Stimulated activated CD8-positive, alpha-beta memory T cell treated with anti-CD3 and anti-CD28 coated beads, Interleukin-7, amount 100 ng/mL, for 1 hour (primary cell): ENCODE measurements at places on chromosomes 6 and 20.

GRCh38 chr6:75493400-75494064 lies at the start of gene FILIP1:
FILIP1 (minus strand) TSS chr6:75493800; CDS start chr6:75414972, 78,828 bp downstream.
- DNase-seq, result no peak

DNA sequence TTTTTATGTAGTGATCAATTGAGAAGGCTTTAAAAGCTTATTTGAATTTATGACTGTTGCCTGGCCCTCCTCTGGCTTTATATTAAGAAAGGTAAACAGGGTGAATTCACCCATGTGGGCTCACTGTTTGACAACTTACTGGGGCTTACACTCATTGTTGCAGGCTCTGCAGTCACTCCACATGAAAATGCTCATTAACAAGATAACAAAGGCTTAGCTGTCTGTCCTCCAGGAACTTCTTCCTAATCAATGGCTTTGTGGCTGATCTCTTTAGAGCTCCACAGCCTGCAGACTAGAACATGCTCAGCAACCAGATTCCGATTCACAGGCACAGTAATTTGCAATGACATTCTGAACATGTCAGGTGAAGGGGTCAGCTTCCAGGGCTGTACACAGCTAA lies 323.2 kb upstream of the MAN1A1 start:
- no peak for DNase-seq

GRCh38 chr6:112231164-112231563 lies 23.2 kb downstream of the LAMA4 start:
- no peak for DNase-seq

DNA sequence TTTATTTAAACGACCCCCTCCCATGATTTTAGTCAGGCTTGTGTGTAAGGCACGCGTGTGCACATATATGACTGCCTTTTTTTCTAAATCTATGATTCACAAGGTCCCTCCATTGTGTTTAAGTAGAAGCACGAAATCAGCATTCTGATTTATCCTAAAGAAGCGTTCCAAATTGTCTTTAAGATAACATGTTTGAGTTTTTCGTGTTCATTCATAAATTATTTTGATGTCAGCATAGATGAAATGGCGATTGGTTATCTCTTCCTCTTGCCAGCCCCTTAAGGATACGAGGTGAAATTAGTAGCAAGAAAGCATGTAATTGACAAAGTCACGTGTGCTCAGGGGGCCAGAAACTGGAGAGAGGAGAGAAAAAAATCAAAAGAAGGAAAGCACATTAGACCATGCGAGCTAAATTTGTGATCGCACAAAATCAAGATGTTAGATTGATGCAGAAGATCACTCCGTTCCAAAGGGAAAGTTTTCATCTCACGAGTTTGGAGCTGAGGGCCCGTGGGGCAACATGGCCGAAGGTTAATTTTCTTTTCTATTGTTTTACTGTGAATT lies at the start of gene LIN28B:
Gene LIN28B, plus strand, starts transcription at position 377 of the 564 bp plus-strand sequence. Its CDS starts 144 bp downstream, at position 521.
- no peak for DNase-seq

DNA sequence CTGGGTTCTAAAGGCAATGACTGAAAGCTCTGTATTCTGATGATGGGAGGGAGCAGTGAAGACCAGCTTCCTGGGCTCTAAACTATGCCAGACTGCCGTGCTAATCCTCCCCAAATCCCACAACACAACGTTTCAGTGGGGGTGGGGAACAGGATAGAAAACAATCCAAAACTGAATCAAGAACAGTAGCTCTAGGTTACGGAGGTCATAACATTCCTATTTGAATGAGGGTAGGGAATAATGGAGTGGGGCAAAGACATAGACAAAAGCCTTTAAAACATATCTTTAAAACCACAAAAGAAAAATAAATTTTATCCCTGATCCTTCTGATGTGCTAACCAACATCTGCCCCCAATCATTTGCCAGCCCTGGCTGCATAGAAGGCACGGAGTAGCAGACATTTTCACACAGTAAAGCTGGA lies 7.8 kb downstream of the USP49 start:
- no peak for DNase-seq
